ENCODE measurements at places on chromosomes 13 and 19.

GRCh38 chr19:58367698-58368454 lies 5.3 kb upstream of the ZNF497 start:
- no peak for DNase-seq

DNA sequence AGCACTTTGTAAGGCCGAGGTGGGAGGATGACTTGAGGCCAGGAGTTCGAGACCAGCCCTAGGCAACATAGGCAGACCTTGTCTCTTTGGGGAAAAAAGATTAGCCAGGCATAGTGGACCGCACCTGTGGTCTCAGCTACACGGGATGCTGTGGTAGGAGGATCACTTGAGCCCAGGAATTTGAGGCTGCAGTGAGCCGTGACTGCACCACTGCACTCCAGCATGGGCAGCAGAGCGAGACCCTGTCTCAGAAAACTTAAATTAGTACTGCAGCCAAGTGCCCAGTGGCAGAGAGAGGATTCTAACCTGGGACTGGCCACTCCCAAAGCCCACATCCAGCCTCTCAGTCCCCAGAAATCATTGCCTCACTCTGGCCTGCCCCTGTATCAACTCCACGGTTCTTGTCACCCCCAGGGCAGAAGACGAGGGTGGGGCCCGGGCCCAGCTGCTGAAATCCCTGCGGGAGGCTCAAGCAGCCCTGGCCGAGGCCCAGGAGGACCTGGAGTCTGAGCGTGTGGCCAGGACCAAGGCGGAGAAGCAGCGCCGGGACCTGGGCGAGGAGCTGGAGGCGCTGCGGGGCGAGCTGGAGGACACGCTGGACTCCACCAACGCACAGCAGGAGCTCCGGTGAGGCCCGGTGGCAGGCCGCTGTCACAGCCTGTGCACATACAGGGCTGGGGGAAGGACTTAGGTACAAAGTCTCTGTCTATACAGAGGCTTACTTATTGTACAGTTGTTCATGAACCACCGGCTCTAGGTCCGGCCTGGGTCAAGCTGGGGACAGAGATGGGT lies 53.4 kb downstream of the KCNC3 start:
- DNase-seq: no peak

GRCh38 chr19:925526-926322 lies at the start of gene ARID3A:
Gene ARID3A (plus strand): TSS chr19:926035. CDS start chr19:929529, 3,494 bp downstream.
- peak; percentile 63 for DNase-seq

- DNase-seq: no peak
These were observed 10.4 kb downstream of the SHISA2 start for GRCh38 chr13:26041444-26041843.

DNA sequence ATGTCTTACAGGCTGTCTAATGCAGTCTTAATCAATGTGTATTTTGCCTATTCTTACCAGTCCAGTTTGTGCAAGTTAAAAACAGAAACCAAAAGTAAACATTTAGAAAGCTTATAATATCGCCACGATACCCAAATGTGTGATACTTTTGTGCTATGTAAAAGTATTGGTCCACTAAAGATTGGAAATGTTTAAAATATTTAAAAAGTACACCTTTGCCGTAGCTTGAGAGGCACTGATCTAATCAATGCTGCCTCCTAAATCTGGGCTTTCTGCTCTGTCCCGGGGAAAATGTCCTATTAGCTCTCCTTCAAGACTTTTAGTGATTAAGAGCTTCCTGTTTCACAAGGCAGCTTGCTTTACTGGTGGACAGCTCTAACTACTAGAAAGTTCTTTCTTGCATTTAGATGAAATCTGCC lies 64.7 kb downstream of the DNAJC15 start:
- no peak for DNase-seq

DNA sequence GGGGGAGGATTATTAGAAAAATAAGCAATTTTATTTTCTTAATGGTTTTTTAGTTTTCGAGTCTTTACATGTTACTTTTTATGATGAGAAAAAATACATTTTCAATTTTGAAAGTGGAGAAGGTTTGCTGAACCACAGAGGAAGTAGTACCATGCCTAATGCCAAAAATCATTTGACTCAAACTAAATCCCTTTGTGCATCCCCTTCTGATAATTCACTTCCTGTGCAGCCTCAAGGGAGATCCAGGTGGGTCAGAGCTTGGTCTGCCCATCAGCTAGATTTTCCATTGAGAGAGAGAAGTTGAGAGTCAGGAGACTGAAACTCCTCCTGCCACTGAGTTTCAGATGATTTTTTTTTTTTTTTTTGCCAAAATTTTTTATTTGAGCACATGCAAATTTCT lies 571.7 kb downstream of the LIG4 start:
- DNase-seq: no peak

DNA sequence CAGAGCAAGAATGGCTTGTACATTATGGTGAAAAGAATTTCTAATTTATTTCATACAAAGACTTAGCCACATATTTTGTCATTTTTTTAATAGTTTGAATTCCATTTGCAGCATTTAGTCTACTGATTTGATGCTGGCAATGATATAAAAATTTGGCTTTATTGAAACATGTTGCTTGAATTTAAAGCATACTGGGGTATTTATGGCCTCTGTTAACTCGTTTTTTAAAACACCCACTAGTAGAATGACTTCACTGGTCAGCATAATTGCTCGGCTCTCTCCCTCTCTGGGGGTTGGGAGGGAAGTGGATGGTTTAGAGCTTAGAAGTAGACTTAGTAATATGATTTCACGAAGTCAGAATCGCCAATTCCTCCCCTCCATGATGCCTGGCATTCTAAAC lies 354.9 kb upstream of the HTR2A start:
- DNase-seq: no peak

GRCh38 chr13:35157143-35157755 lies 215.2 kb downstream of the NBEA start:
- DNase-seq: no peak

GRCh38 chr13:26184791-26185250 lies 37.3 kb downstream of the RNF6 start:
- peak; percentile 62 for DNase-seq

- DNase-seq: no peak
These were observed 15.5 kb upstream of the ZNF835 start for GRCh38 chr19:56687031-56687430.

DNA sequence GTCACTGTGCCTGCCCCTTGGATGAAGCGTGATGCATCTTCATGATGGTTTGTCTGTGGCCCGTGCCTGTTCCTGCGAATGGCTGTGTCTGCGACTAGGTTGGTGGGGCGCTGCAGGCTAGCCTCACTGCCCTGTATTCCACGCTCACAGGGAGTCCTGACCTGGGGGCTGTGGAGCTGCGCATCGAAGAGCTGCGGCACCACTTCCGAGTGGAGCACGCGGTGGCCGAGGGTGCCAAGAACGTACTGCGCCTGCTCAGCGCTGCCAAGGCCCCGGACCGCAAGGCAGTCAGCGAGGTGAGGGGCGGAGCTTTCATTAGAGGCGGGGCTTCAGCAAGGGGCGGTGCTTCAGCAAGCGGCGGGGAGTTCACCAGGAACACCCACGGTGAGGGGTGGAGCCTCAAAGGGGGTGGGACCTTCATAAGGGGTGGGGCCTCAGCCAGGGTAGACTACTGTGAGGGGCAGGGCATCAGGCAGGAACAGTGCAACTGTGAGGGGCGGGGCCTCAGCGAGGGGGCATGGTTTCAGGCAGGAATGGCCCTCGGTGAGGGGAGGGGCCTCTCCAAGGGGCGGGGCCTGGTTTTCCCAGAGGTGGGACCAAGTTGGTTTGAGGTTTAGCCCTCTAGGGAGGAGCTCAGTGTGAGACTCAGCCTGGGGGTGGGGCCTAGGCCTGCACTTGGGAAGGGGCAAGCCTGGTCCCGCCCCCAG lies 17.2 kb downstream of the PKN1 start:
- peak; percentile 46 for DNase-seq

- DNase-seq: no peak
These were observed 12.7 kb downstream of the ZNF417 start for GRCh38 chr19:57903618-57904184.

- DNase-seq: no peak
These were observed 62.2 kb downstream of the CYSLTR2 start for GRCh38 chr13:48715977-48716376.

DNA sequence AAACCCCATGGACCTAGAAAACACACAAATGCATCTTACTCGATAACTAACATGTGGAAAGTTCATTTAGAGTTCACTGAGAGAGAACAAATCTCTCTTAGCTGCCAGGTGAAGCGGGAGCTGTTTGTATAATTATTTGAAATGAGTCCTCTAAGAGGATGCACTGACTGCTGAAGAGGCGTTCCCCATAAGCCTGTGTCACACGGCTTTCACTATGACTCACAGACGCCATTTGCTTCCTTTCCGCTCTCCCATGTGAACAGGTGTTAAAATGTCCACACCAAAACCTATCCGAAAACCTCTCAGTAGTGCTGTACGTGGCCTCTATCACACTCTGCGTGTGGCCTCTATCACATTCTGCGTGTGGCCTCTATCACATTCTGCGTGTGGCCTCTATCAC lies 101.8 kb downstream of the SOX1 start:
- DNase-seq: no peak

DNA sequence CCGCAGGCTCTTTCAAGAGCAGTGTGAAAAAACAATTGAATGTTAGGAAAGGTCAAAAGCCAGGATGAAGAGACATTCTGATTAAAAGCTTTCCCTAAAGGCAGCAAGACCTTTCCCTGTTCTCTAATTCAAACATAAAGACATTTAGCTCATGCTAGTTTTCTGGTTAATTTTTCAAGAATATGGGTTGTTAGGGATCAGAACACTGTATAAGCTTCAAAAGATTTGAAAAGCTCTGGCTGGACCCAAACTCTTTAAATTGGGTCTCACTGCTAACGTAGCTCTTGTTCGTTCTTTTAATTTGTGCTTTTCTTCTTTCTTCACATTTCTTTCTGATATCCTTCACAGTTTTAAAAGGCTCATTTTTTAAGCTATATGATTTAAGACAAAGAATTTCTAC lies 877.0 kb downstream of the EFNB2 start:
- no peak for DNase-seq

- no peak for DNase-seq
These were observed 5.3 kb downstream of the ZNF296 start for GRCh38 chr19:45070861-45071544.

- DNase-seq: peak; percentile 51
These were observed 434 bp upstream of the FNDC3A start for GRCh38 chr13:48975101-48975855.

DNA sequence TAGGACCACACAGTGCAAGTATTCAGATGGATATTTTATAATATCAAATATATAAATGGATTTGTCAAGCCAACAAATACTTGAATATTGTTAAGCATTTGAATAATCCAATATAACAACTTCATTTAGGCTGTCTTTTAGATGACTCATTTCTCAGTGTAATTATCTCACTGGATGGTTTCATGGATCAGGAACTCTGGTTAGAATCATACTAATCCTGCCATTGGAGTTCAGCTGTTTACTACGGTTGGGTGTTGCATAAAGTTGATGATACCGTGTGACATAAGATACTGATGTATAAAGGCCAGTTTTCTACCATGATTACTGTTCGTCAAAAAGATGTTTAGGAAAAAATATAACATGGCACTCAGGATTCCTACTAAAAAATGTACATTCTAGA lies 196.3 kb downstream of the TSHZ3 start:
- DNase-seq: no peak

DNA sequence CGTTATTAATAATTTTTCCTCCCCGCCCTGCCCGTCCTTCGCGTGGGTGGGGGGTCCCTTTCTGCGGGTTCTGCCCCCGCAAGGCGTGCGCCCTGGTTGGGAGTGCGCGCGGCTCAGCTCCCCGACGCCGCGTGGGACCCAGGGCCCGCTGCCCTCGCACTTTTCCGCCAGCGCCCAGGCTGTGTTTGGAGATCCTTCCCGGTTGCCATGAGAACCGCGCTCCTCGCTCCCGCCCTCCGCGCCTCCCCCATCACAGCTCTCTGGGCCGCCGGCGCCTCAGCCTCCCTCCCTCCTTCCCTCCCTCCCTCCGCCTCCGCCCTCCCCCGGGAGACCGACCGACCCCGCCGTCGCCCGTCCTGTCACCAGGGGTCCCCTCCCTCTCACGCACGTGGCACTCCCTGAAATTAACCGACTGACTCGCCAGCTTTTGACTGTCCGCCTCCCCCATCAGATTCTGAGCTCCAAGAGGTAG lies 2.4 kb upstream of the SSBP4 start:
- DNase-seq: peak; percentile 45

- no peak for DNase-seq
These were observed 21.2 kb upstream of the GTF3A start for GRCh38 chr13:27403203-27403678.

DNA sequence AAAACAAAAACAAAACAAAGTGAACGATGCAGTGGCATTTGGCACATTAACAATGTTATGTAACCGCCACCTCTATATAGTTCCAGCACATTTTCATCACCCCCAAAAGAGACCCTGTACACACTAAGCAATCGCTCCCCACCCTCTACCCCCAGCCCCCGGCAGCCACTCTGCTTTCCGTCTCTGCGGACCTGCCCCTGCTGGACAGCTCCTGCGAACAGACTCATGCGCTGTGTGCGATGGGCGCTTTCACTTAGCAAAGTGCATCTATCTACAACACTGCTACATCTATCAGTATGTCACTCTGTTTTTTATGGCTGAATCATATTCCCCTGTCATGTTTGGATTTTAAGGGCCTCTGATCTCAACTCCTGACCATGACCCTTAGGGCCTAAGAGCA lies 25.1 kb upstream of the TMEM160 start:
- no peak for DNase-seq

GRCh38 chr13:44967704-44968433 lies 21.4 kb downstream of the NUFIP1 start:
- no peak for DNase-seq

- no peak for DNase-seq
These were observed 9.5 kb upstream of the LILRB4 start for GRCh38 chr19:54653181-54653809.

DNA sequence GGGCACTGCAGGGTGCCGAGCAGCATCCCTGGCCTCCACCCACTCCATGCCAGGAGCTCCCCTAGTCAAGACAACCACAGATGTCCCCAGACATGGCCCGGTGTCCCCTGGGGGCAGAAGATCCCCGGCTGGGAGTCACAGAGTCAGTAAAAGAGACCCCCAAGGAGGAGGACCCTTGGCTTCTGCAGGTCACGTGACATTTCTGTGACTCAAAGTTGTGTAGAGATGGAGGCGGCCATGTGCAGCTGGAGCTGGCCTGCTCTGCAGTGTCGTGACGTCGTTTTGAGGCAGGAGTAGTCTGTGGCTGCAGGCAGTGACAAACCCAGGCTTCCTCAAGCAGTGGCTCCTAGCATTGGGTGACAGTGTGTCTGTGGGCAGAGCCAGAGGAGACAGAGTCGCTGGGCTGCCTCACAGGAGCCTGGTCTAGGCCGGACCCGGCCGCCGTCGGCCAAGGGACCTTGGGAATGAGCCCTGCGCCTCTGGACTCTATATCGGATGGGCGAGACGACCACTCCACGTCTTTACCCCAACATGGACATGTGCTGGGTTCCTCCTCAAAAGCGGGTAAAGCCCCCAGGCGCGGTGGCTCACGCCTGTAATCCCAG lies 7.7 kb upstream of the DIRAS1 start:
- no peak for DNase-seq

- no peak for DNase-seq
These were observed 20.2 kb downstream of the PAF1 start for GRCh38 chr19:39370735-39371134.

GRCh38 chr13:37546087-37546486 lies 52.5 kb downstream of the POSTN start:
- no peak for DNase-seq
